ENCODE measurements at places on chromosomes 11 and 22. TPM values are rescaled to one million over a fixed set of nuclear protein-coding genes. Genes with fewer than 3 reads are reported as not detected.

The MOGAT2 gene
- not detected for total RNA-seq

The ARFGAP2 gene
- total RNA-seq: 77.4 TPM

The C11orf65 gene
- total RNA-seq: 0.35 TPM

The RFPL3 gene
- total RNA-seq: not detected

The CYTH4 gene
- not detected for total RNA-seq

The KDM4D gene
- 0.81 TPM for total RNA-seq

DNA sequence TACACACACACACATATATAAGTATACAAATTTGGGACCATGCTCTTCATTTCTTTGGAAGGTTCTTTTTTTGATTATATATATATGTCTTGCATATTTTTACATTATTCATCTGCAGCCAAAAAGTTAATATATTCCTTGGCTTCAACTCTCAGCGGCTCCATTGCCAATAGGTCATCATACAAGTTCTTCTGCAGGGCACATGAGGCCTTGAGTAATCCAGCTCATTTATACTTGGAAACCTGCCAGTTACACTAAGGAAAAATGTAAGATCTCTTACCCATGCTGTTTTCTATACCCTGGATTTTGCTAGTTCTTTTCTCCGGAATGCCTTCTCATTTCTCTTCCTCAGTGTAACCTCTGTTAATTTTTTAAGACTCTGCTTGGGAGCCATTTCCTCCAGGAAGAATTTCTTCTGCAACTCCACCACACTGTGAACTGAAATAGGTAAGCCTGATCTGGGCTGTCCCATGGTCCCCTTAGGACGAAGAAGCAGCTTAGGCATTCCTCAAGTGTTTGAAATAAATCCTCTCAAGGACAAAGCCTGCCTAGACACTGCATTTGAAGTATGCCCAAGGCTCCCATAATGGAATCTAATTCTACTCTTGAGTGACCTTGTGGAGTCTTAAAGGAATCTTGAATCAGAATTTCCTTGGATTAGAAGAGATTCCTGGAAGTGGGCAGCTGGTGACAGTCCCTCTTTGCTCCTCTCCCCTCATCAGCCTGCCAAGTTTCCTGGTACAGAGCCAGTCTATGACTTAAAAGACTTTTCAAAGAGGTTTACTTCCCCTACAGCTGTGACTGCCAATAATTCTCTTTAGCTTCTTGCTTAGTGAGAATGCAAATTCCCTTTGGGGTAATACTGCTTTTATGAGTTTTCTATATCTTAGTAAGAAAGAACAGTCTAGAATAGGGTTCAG is 182.8 kb downstream of the C11orf87 start:
- peaks cover 3% of the 10 kb centered on the region for H3K27me3 ChIP-seq
- H3K36me3 ChIP-seq: no peaks in the 10 kb centered on the region
- H3K4me1 ChIP-seq: peaks cover 6% of the 10 kb centered on the region
- no peak for DNase-seq
- H3K27ac ChIP-seq: no peak overlapping the region
- no peak overlapping the region for H3K4me3 ChIP-seq

DNA sequence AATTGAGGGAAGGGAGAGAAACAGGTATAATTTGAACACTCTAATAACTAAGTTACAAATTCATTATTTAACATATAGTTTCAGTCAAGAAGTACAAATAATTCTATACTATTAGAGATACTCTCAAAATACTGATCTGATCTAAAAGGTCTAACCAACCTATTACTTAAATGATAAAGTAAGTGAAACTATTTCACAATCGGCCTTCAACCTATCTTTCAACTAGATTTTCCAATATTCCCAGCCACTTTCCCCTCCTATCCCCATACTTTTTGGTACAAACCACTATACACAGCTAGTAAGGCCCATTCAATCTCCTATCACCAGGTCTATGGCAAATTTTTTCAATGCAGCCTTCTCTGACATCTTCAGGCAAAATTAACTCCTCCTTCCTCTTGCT is 106.7 kb downstream of the SIK3 start:
- no peaks in the 10 kb centered on the region for H3K27me3 ChIP-seq
- no peak overlapping the region for H3K27ac ChIP-seq
- peaks cover 4% of the 10 kb centered on the region for H3K36me3 ChIP-seq

GRCh38 chr11:80650966-80651365 is 1210.1 kb upstream of the TENM4 start:
- no peaks in the 10 kb centered on the region for H3K4me1 ChIP-seq
- no peak overlapping the region for H3K4me3 ChIP-seq
- H3K27me3 ChIP-seq: no peaks in the 10 kb centered on the region

- no peak overlapping the region for H3K27ac ChIP-seq
- H3K4me3 ChIP-seq: no peak overlapping the region
- DNase-seq: no peak
- no peaks in the 10 kb centered on the region for H3K36me3 ChIP-seq
- H3K27me3 ChIP-seq: no peaks in the 10 kb centered on the region
Measured at GRCh38 chr22:38012604-38013072, 28.3 kb upstream of the SOX10 start.

- H3K27me3 ChIP-seq: no peaks in the 10 kb centered on the region
- H3K4me1 ChIP-seq: peaks cover 4% of the 10 kb centered on the region
- no peak overlapping the region for H3K27ac ChIP-seq
- no peak for DNase-seq
- no peak overlapping the region for H3K4me3 ChIP-seq
Measured at GRCh38 chr11:68092411-68092810, 28.8 kb downstream of the CHKA start.

- peaks cover 32% of the 10 kb centered on the region for H3K4me1 ChIP-seq
- no peak for DNase-seq
- peaks cover 13% of the 10 kb centered on the region for H3K36me3 ChIP-seq
- no peaks in the 10 kb centered on the region for H3K27me3 ChIP-seq
Measured at GRCh38 chr11:66842501-66842895, 743 bp upstream of the RCE1 start.

DNA sequence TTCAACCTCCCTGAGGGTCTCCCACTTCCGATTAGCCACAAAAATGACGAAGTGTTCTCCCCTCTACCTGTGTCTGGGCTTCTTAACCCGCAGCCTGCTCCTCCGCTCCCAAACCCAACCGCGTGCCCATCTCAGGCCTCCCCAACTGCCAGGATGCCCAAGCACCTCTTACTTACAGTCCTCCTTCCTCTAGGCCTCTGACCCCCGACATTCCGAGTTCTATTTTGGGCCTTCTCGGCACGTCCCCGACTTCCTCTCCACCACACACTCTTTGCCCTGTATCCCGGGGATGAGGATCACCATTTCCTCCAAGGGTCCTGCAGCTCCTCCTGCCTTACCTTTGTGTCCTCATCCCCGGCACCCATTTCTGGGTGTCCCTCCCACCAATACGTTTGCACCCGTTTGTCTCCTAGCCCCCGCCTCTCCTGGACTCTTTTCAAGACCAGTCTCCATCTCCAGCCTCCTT is 388 bp upstream of the MUS81 start:
- no peak for DNase-seq
- peak overlapping the region; percentile 89 for H3K4me3 ChIP-seq
- peaks cover 53% of the 10 kb centered on the region for H3K4me1 ChIP-seq
- H3K36me3 ChIP-seq: peaks cover 26% of the 10 kb centered on the region
- no peaks in the 10 kb centered on the region for H3K27me3 ChIP-seq

DNA sequence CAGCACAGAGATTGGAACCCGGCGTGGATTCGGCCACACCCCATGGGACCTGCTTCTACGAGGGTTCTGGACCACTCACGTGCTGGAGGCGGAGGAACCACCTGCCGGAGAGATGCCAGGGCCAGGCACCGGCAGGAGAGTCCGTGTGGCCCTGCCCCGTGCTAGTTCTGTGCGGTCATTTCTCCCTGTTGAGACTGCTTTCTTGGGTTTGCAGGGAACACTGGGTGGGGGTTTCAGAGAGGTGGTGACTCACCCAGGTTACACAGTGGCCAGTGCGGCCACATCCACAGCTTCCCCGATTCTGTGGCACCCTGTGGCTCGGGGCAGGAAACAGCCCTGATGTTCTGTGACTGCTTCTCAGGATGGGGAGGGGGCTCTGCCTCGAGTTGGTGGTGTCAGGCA is 3.6 kb upstream of the PHLDA2 start:
- H3K4me3 ChIP-seq: no peak overlapping the region
- H3K4me1 ChIP-seq: peaks cover 39% of the 10 kb centered on the region
- H3K36me3 ChIP-seq: peaks cover 3% of the 10 kb centered on the region

DNA sequence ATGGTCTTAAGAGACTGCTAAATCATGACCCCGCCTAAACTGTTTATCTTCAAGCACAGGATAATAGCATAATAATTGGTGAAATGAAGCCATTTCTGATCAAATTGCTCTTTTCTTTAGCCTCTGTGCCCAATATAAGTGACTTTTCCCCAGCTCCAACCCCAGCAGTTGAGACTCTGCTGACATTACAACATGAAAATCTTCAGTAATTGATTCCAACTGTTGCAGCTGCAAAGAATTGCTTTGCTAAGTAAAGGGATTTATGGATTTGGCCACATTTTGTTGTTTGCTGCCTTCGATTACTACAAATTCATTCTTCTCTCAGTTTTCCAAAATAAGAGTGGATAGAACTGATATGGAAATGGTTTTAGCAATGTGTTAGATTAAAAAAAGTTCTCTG is 576.7 kb upstream of the LRRC4C start:
- H3K4me3 ChIP-seq: no peak overlapping the region
- no peaks in the 10 kb centered on the region for H3K27me3 ChIP-seq
- no peaks in the 10 kb centered on the region for H3K36me3 ChIP-seq
- no peak for DNase-seq

All from osteocyte (in vitro differentiated cells).